Omental fat pad (tissue), 4 donors: ENCODE measurements at places on chromosomes 2 and 18. TPM values are rescaled to one million over a fixed set of nuclear protein-coding genes. Genes with fewer than 3 reads are reported as not detected.

DNA sequence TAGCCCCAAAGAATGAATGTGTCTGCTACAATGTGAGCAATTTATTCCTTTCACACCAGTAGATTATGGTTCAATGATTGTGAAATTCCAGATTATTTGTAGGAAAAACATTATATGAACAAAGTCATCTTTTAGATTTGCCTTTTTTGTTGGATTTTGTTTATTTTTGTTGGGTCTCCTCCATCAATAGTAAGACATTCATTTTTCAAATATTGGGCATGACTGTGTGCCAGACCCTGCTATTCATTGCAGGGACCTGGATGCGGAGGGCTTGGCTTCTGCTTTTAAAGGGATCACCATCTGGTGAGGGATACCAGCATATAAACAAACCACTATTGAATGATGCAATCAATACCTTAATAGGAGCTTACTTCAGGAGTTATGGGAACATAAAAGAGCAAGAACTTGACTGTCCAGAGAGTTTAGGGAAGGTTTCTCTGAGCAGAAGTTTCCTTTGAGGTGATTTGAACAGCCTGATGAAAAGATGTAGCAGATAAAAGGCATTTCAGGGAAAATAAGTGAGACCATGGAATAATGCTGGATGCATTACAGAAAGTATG lies 486.7 kb downstream of the EPHA4 start:
- DNase-seq, result no peak

DNA sequence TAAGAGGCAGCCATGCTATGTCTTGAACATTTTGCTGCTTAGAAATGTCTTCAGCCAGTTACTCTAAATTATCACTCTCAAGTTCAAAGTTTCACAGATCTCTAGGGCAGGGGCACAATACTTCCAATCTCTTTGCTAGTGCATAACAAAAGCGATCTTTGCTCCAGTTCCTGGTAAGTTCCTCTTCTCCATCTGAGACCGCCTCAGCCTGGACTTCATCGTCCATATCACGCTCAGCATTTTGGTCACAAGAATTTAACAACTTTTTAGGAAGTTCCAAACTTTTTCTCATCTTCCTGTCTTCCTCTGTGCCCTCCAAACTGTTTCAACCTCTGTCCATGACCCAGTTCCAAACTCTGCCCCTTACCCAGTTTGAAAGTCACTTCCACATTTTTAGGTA lies 8.8 kb upstream of the SLC35F5 start:
- DNase-seq, result no peak

The GNLY gene
- 5.4 TPM for total RNA-seq

GRCh38 chr2:124908411-124908810 lies 883.3 kb downstream of the CNTNAP5 start:
- no peak for DNase-seq

- no peak for DNase-seq
Observed at GRCh38 chr2:147469471-147469870, 375.4 kb upstream of the ACVR2A start.

DNA sequence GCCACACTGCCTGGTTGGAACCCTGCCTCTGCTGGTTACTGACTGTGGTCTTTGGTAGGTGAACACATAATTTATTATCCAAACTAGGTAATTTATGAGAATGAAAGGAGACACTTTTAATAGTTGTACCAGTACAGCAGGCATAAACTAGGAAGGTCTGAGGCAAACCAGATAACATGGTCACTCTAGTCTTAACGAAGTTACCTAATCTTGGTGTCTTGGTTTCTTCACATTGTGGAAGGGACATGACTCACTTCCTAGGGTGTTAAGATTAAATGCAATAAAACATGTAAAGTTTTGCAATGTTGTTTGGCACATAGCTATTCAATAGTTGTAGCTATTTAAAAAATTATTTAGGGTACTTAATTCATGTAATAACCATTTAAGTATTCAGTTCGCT lies 23.3 kb downstream of the SPTBN1 start:
- no peak for DNase-seq

DNA sequence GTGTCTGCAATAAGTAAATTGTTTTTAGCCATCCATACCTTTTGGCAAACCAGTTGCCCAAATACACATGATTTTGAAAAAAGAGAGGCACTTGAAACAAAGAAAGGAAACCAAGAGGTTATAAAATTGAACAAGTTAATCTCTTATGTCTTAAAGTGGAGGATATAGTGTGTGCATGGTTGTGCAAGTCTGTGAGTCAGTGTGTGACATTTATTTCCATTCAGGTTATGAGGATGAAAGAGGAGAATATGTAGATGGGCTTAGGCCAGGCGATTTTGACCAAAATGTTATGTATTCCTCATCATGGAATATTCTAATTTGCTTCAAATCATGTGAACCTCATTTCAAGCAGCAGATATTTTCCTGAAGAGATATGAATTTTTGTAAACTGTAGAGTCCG lies 123.3 kb downstream of the SETBP1 start:
- DNase-seq, result no peak

The CRYGD gene
- total RNA-seq, result not detected

The NEB gene
- 1.2 TPM for total RNA-seq

The CACNB4 gene
- 3.3 TPM for total RNA-seq
